ENCODE measurements at places on chromosomes 5 and 9.

GRCh38 chr5:74578356-74579044, 62.0 kb downstream of the ENC1 start:
- no peak for DNase-seq

DNA sequence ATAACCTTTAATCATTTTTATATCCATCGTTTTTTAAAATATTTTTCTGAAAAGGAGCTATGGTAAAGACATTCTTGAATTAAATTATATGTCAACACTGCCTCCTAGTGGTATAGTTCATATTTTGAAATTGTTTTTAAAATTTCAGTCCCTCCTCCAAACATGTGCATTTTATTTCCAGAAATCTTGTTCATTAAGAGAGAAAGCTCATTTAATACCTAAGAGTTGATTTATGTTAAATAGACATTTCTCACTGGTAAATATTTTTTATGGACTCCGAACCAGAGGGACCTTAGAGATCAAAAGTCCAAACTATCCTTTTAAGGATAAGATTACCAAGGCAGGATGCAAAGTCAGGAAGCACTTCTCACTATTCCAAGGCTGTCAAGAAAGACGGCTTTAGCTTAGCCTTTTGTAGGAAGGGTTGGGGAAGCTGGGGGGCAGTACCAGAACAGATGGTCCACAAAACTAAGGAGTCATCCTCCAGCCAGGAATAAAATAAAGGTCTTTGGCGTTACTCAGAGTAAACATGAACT, 21.6 kb downstream of the BHMT start:
- no peak for DNase-seq

DNA sequence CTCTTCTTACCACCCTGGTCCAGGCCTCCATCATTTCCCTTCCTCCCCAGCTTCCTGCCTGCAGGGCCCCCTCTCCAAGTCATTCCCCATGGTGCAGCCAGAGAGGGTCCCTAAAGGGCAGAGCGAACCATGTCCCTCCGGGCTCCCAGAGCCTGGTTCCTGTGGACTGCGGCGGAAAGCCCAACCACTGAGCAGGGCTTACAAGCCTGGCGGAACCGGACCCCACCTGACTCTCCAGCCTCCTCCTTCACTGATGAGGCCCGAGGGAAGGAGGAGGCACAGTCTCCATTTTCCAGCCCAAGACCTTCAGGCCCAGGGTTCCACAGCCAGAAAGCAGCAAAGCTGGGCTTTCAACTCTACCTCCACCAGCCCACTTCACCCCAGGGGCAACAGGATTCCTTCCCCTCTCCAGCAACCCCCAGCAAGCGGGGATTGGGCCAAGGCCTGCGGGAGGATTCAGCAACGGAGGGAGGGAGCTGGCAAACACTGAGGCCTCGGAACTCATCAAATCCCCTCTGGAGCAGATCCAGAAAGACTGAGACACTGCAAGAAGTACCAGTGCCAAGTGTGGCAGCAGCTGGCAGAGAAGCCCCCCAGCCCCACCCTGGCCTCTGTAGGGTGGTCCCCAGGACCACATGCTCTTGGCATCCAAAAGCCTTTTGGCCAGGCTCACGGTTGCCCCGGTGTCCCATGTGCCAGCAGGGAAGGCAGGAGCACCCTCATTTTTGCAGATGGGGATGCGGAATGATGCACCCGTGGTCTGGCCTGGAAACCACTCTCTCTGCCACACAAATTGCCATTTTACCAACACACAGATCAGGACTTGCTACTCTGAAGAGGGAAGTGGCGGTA, 3.1 kb downstream of the FAM163B start:
- no peak for DNase-seq

GRCh38 chr5:156402387-156402921, 75.5 kb downstream of the SGCD start:
- no peak for DNase-seq

All from vagina (tissue), 2 donors.